ENCODE measurements at places on chromosomes 3 and 15. TPM values are rescaled to one million over a fixed set of nuclear protein-coding genes. Genes with fewer than 3 reads are reported as not detected.

Gene SH3GL3
- polyA plus RNA-seq = 8.3 TPM

Gene MUC20
- polyA plus RNA-seq = 126 TPM

Gene LYZL4
- polyA plus RNA-seq = not detected

Gene APBA2
- polyA plus RNA-seq = 1.7 TPM

Gene ENTPD3
- 4.2 TPM for polyA plus RNA-seq

Data from esophagus (tissue), 2 donors.